ENCODE measurements at places on chromosomes 5 and 9. TPM values are rescaled to one million over a fixed set of nuclear protein-coding genes. Genes with fewer than 3 reads are reported as not detected.

Gene HSPB3
- total RNA-seq = 0.45 TPM

Gene PCDHGC4
- 0.90 TPM for total RNA-seq

Gene PHF24
- total RNA-seq = under 0.01 TPM

Gene OMD
- 1.9 TPM for total RNA-seq

Gene PRRX2
- total RNA-seq = 15.1 TPM

Gene PAX5
- total RNA-seq = not detected

Gene AK8
- total RNA-seq = 0.15 TPM

Gene PTPN3
- total RNA-seq = 2.7 TPM

Gene BTNL3
- total RNA-seq = not detected

Gene FAM221B
- not detected for total RNA-seq

Gene ACTBL2
- total RNA-seq = 0.23 TPM

Gene DBH
- total RNA-seq = not detected
